ENCODE measurements at places on chromosomes 7 and 10.
A peak's percentile ranks its signal among the peaks of the same experiment; 100 is the strongest.

DNA sequence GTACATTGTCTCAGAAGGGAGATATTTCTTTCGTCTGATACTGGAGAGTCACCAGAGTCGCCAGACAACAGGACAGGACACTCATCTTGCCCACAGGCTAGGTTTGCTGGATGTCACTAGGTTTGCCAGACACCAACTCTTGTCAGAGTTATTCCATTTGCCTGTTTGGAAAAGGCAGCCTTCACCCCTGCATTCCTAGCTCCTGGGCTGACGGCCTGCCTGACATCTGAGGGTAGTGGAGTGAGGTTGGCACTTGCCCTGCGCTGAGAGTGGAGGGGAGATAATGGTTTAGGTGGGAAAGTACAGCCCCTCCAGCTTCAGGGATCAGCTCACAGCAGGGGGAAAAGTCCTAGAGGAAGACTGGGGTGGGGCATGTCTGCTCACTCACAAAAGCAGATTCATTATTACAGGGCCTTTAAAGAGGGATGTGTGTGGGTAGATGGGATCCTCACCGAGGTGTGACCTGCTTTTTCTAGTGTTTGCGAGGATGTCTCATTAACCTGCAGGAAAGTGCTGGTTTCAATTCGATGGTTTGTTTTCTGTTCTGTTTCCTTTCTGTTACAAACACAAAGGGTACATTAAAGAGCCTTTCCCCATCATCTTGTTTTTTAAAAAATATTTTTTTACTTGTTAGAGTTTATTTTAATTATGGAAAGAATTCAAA is 79.3 kb upstream of the TNS3 start:
- no peak for DNase-seq

DNA sequence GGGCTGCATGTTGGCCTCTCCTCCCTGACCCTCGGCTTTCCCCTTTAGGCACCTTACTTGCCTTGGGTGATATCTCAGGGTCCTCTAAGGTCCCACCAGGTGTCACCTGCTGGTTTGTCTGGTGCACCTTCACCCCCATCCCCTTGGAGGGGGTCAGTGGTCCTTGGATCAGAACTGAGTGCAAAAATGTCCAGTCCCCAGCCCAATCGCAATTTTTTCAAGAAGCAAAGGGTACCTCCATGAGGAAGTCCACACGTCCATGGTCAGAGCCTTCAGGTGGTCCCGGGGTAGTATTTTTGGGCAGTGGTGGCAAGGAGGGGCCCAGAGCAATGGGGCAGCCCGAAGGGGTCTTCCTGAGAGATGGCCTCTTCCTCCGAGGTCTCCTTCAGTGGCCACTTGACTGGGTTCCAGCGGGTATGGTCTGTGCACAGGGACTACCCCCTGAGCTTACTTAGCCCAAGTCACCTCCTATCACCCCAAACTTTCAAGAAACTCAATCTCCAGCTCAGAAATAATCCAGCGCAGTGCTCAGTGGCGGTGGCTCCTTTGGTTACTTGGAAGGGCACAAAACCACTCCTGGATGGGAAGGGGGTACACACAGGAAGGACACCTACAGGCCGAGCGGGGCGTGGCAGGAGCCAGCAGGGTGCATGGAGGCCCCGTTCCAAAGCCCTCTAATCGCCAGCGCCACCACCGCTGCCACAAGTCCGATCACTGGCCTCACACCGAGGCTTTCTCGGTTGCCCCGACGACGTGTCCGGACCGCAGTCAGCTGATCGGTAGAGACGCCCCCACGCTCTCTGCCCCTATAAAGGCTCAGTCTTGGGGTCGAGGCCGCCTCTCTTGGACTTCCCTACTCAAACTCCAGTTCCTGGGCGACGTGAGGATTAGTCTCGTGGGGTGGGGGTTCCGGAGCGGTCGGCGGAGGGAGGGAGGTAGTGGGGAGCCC is 4.5 kb downstream of the SAP25 start:
- DNase-seq: no peak

DNA sequence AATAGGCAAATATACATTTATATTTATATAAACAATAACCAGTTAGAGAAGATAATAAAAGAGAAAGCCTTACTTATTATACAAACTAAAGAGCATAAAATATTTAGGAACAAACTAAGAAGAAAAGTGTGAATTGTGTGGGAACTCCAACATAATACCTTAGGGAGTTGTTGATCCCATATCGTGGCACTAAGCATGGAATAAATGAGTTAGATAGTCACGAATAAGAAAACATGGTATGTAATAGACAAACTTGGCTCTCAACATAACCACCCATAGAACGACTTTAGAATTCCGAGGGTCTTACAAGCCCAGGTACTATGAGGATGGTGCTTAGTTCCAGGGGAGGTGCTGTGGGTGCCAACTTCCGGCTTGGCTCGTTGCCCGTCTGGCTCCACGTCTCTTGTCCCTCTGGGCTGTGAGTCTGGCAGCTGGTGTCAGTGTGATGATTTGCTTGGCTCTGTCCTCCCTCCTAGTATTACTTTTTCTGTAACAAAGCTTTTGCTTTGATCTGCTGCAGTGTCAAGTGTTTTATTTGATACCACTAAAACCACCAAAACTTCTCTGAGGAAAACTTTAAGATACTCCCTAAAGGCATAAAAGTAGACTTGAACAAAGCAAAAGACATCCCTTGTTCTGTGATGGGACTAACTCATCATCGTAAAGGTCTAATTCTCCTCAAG is 9.5 kb upstream of the RBM20 start:
- DNase-seq: no peak

GRCh38 chr7:139782932-139783331 is 5.1 kb upstream of the HIPK2 start:
- no peak for DNase-seq

DNA sequence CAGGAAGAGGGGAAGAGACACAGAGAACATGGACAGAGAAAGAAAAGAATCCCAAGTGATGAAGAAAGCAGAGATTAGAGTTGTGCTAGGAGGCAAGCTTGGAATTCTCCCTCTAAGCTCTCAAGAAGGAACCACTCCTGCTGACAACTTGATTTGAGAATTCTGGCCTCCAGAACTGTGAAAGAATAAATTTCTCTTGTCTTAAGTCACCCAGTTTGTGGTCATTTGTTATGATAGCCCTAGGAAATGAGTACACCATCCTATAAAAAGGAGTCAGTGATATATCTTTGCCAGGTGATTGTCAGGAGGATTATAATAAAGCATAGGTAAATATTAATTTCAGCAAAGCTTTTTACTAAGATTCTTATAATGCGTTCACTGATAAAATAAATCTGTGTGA is 82.7 kb upstream of the TFEC start:
- no peak for DNase-seq

- no peak for DNase-seq
Observed at GRCh38 chr7:128962899-128963298, 25.2 kb downstream of the IRF5 start.

GRCh38 chr7:148772297-148773089 is 73.8 kb downstream of the CUL1 start:
- DNase-seq: peak; percentile 89

GRCh38 chr10:3811291-3811870 is 26.4 kb upstream of the KLF6 start:
- peak; percentile 39 for DNase-seq

DNA sequence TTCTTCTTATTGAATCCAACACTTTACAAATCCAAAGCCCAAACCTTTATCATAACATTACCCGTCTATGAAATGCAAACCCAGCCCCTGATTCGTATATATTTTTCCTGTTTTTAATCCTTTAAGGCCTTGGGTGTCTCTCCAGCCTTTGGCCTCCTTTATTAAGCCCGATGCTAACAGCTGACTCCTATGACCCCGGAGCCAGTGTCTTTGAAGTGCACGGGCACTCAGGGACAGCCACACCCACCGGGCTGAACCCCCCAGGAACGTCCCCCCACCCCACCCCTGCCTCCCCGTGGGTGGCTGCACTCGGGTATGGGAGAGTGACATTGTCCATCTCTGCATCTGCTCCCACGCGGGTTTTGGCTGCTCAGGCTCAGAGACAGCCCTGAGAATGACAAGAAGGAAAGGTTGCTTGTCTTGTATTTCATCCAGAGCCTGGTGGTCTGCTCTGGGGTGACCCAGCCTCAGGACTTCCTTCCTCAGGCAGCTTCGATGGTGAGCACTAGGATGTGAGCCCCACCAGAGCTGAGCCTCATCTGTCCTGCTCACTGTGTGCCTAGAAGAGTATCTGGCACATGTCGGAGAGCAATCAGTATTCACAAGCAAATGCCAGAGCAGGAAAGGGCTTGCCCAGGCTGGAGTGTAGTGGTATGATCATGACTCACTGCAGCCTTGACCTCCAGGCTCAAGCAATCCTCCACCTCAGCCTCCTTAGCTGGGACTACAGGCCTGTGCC is 210.4 kb downstream of the SKIDA1 start:
- DNase-seq: peak; percentile 2

GRCh38 chr7:5063698-5064097 is 18.0 kb downstream of the RBAK start:
- DNase-seq: no peak

DNA sequence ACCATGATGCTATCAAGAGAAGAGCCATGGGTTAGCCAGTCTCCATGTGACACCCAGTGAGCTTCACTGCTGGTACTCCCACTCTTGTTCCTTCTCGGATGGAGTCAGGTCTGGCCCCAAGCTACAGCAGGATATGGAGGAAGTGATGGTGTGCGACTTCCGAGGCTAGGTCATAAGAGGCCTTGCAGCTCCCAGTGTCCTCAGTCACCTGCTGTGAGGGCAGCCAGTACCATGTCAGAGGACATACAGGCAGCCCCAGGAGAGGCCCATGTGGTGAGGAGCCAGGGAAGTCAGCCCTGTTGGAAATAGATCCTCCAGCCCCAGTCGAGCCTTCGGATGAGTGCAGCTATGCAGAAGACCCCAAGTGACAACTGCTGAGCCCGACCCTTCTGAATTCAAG is 237.0 kb downstream of the EBF3 start:
- DNase-seq: no peak

DNA sequence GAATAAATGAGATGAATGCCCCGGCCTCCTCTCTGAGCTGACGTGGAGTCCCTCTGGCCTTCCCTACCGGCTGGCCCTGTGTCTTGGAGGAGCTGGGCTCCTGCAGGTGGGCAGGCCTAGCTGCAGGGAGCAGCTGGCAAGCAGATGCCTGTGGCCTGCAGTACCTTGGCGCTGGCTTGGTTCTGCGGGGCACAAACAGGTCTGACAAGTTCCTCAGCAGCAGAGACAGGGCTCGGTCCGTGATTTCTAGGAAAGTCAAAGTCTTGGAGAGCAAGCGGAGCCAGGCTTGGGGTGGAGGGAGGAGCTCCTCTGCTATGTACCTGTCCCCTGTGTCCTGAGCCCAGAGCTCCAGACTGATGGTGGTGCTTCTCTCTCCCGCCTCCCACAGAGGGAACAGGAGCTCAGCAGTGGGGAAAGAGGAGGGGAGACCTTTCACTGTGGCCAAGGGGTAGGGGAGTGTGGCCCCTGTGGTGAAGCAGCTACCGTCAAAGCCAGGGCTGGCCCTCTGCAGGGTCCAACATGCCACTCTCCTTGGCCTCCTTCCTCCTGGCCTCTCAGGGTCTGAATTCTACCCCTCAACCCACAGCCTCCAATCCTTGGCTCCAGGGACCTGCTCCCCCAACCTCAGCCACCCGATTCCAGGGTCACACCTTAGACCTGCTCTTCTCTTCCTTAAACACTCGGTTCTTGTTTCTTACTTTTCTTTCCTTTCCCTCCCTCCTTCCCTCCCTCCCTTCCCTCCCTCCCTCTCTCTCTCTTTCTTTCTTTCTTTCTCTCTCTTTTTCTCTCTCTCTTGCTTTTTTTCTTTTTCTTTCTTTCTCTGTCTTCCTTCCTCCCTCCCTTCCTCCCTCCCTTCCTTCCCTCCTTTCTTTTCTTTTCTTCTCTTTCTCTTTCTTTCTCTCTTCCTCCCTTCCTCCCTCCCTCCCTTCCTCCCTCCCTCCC is 20.1 kb downstream of the MYL10 start:
- DNase-seq: no peak

GRCh38 chr7:84291756-84292155 is 97.2 kb upstream of the SEMA3A start:
- no peak for DNase-seq

DNA sequence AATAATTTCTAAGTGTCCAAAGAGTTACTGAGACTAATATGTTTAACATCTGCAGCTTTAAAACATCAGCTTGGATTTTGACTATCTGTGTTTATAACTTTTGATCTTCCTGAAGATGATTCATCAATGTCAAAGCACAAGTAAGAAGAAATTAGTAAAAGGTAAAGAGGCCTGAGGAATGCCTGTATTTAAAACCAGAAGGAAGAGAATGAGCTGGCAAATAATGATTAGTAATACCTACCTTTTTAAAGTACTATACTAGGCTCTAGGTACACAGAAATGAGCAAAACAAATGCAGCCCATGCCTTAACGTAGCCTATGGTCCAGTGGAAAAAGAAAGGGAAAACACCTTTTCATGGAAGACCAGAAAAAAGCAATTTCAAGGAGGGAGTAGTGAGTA is 158.0 kb downstream of the KCND2 start:
- DNase-seq: no peak

DNA sequence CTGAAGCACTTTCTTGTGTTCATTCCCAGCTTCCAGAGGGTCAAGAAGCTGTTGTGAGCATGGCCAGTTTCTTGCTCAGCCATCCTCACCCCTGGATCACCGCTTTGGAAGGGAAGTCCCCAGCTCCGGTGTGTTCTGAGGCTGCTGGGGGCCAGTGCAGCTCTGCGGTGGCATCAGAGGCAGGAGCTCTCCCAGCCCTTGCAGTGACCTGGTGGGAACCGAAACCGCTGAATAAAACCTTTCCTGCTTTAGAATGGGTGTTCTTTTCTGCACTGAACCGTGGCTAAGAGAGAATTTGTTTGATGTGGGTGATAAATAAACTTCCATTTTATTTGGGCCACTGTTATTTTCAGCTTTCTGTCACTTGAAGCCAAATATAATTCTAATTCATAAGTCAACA is 450.9 kb upstream of the VSTM2A start:
- DNase-seq: no peak

GRCh38 chr10:51000976-51001375 is 73.3 kb upstream of the PRKG1 start:
- no peak for DNase-seq

DNA sequence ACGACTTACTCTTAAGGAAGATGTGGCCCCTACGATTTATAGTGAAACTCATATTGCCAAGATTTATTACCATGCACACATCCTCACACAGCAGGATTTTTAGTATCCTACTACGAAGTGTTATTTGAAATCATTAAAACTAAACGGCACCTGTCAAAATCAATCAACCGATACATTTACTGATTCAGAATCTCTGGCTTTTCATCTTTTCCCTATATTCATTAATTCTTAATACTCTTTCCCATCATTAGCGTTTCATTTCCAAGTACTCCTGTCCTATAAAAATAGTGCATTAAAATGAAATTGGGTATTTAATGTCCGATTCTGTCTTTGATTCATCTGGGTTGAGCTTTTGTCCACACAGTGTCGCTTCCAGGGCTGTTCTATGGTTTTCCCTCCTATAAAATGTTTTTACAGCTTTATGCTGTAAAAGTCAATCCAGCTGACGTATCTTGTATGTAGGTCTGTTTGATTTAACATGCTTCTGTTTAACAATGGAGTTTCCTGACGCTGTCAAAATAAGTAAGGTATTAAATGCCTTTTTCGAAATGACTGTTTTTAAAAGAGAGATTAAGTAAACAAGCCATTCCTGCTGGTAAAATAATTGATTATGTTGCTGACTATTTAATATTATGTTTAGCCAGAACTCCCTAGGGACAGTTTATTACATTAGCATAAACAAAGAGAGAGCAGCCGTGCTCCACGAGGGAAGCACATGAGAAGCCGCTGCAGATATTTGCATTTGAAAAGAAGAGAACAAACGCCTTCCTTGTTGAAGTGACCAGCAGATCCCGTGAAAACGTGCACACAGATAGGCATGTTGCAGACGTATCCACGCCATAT is 22.3 kb upstream of the SFMBT2 start:
- no peak for DNase-seq
